ENCODE measurements at places on chromosomes 5 and 9.

GRCh38 chr5:147788023-147788422, 5.5 kb upstream of the JAKMIP2 start:
- DNase-seq: no peak

DNA sequence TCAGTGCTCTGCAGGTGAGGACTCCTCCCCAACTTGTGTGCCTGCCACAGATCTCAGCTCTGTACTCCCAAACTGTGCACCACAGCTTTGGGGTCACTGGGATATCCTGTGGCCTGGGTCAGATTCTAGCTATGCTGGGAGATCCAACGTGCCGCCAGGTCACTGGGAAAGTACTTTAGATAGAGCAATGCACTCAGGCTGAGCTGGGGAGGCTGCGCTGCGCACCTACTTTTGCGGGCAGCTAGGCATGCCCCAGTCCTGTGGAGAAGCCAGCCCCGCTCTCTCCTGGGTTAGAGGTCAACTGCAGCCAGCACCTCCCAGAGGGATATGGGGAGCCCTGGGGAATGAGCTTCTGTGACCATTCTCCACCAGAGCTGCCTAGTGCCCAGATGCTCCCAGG, 552.1 kb upstream of the CDH9 start:
- no peak for DNase-seq

- DNase-seq: no peak
Measured at GRCh38 chr9:119736491-119737454, 367.5 kb upstream of the BRINP1 start.

GRCh38 chr5:86748538-86749105, 130.9 kb downstream of the COX7C start:
- no peak for DNase-seq

DNA sequence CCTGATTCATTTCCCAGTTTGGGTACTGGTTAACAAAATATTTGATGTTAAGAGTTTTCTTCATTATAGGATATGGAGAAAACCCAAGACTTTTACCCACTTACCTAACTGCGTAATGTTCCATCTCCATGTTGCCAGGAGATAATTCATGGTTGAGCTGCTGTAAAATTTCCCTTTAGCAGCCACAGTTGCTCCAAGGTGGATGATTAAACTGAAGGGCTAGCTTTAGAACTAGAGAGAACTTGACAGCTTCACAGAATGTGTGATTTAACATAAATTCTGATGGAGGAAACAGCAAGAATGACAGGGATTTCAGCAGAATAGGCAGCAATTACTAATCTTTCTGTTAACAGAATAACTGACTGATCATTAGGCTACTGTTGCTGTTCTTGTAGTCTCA, 236.1 kb downstream of the MEF2C start:
- no peak for DNase-seq

GRCh38 chr5:66896171-66896570, 300.0 kb downstream of the MAST4 start:
- no peak for DNase-seq

- DNase-seq: no peak
Measured at GRCh38 chr5:149024477-149024876, 38.4 kb downstream of the SH3TC2 start.

DNA sequence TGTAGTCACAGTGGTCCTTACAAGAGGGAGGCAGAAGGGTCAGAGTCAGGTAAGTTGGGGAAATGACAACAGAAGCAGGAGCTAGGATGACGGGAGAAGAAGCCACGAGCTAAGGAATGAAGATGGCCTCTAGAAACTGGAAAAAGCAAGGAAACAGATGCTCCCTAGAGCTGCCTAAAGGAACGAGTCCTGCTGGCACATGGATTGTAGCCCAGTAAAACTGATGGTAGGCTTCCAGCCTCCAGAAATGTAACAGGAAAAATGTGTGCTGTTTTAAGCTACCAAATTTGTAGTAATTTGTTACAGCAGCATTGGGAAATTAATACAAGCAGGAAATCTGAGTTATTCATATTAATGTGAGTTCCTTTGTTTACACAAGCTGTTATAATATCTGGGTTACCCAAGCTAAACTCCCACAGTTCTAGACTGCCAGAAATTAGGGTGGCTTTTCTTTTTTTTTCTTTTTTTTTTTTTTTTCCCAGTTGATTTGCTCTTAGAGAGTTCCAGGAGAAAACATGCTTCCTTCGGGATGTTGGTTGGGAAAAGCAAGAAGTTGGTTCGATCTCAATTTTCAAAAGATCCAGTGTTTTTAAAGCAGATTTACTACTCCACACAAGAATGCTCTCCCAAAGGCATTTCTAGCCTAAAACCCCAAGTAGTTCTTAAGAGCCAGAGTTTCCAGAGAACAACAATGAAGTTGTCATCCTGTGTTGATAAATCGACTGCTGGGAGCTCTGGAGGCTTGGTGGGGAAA, 400.0 kb upstream of the SLC24A2 start:
- no peak for DNase-seq

DNA sequence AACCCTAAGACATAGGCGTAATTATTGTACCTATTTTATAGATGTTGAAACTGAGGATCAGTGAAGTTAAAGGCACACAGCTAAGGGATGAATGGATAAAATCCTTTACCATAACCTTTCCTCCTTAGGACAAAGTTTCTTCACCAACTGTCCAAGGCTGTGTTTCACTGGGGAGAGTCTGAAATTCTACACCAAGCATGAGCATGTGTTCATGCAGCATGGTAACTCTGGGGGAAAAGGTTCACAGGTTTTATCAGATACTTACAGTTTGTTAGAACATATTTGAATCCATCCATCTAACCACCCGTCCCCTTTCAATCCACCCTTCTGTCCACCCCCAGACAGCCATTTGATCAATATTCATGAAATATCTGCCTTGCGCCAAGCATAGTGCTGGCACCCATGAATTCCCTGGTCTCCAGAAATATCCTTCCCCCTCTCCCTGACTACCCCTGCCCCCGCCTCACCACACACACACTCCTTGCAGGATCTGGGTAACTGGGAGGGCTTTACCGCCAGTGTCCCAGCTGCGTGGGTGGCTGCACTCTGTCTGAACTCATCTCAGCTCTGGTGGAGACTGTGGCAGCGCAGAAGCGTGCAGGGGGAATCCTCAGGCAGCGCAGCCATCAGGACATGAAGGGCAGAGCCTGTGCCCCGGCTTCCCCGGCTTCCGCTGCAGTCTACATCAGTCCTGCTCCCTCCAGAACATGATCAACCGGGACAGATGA, 6.3 kb upstream of the KCNIP1 start:
- DNase-seq: no peak

GRCh38 chr5:144207875-144208444, 37.3 kb downstream of the KCTD16 start:
- no peak for DNase-seq

DNA sequence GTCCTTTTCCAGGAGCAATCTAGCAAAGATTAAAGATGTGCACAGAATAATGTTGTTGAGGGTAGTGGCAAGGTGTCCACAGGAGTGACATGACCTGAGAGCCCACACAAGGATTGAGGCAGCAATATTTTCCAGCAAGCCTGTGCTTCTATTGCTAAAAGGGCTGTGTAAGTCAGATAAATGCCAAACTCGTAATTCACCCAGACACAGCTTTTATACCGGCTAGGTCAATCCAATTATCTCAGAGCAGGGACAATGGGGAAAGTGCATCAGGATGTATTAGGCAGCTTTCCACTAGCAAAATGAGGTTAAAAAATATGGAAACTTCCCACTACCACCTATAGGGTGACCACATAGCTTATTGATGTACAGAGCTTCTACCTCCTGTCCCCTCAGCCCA, 34.8 kb upstream of the RAB3C start:
- DNase-seq: no peak

DNA sequence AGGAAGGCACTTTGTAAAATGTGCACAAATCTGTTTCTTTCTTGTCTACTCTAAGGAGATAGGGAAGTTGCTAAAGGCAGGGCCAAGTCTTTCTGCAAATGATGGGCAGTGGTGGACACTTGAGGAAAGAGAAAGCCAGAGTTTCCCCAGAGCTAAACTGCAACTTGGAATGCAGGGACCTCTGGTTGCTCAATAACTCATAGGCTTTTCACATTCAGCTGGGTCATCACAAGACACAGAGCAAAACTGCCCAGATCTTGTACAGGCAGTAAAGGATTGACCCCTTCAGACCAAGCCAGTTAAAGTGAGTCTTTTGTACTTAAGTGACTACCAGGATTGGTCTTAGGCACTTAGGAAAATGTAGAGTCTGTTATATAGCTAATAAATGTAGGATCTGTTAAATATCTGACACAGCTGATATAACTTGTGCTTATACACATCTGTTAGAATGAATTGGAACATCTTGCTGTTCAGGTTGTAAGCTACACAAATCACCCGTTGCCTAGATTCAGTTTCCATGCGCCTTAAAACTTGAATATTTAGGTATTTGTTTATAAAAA, 13.5 kb upstream of the AGXT2 start:
- DNase-seq: no peak

- DNase-seq: no peak
Measured at GRCh38 chr5:149552038-149552494, 827 bp upstream of the CSNK1A1 start.

DNA sequence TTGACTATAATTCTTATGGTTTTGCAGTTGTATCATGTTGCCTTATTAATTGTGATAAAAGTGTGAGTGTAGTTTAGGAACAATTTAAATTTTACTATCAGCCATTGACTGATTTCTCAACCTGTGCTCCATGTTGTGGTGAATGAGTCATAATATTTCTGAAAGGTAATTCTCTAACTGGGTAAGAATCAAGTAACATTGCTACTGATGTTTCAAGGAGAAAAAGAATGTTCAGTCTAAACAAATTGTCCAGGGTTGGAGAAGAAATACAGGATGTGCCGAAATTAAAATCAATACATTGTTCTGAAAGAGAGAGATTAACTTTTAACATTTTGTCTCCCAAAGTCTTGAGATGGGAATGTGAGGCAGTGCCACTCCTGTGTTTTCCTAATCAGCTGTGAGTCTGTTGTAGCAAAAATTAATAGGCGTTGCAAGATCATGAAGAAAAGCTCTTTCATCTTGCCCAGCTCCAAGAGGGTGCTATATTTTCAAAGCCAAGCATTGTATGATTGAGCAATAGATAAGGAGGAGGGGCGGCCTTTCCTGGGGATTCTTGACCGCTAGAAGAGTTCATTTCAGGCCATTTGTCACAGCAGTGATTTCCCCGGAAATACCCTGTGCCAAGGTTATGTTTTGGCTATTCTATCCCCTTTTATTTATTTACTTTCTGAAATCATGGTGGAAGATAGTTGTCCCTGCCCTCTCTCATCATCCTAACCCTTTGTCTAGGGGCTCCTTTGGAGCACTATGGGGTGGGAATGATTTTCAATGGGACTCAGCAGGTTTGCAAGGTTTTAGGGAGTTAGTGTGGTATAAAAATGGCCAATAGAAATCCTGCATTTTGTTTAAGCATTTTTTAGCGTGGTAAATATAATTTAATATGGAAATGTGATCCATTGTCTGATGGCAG, 151.6 kb downstream of the FOCAD start:
- no peak for DNase-seq

GRCh38 chr5:145236127-145236526, 599.0 kb downstream of the PRELID2 start:
- no peak for DNase-seq

DNA sequence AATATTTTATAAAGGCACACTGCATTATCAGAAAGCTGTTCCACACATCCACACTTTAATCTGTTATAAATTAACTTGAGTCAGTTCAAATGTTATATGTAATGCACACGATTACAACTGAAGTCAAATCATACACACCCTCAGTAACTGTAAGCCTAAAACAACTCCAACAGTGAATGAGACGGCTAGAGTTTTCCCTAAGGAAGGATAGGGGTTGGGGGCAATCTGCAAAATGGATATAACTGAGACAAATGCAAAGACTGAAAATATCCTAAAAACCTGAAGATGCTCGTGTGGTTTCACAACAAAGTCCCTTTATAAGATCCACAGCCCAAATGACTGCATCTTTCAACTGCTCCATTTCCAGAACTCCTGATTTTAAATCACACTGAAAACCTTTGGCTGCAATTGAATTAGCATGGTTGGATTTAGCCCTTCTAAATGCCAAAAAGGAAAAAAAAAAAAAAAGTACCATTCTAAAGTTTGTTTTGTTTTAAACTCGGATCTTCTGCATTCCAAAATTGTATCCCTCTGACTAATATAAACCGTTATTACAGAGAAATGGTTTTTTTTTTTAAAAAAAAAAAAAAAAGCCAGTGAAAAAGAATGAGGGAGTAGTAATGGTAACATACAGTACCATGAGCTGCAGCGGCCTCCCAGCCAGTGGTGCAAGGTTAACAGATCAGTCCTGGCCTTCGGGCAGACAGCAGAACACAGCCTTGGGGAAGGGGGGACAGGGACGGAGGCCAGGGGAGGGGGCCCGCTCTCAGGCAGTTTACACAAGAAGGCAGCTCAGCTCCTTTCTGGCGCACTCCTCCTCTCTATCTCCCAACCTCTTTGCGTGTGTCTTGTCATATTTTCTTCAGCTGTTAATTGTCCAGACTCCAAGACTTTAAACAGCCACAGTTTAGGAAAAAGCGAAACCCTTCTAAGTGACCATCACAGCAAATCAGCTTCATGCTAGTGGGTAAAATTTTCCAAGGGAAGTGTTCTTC, 166.1 kb downstream of the BNC2 start:
- no peak for DNase-seq

DNA sequence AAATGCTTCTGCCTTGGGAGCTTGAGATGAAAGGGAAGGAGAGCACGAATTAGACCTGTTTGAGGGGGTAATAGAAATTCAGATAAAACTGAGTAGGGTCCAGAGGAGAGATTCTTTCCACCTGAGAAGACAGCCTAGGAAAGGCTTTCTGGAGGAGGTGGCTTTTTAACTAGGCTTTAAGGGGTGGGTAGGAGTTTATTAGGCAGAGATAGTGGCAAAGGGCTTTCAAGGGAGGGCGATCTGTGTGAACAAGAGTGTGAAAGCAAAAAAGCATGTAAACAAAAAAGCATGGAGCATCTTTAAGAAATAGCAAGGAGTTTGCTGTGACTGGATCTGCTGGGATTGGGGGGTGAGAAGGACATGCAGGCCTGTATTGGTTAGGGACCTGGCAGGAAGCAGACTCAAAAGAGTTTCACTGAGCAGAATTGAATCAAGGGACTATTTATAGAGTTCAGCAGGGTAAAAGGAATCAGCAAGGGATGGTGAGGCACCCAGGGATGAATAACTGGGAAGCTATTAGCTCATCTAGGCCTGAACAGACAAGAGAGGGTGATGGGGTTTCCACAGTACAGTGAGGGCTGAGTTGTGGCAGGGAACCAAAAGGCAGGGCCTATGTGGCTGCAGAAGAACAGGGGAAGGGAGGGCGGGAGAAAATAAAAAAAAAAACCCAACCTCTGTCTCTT, 18.8 kb downstream of the SLC1A1 start:
- DNase-seq: no peak

DNA sequence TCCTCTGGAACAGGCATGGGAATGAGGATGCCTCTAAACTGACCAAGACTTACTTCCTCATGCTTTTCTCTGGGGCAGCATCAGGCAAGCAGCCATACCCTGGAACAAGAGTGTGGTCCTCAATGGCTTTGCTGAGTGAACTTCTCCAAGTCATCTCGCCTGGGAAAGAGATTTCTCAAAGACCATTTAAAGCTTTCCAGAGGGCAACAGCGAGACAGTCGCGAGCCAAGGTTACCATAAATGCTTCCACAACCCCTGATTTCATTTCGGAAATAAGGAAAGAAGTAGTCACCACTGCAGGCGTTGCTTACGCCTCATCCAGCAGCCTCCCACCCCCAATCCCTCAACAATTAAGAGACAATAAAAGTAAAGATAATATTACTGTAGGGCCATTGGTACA, 1.1 kb upstream of the SNCAIP start:
- DNase-seq: no peak

- no peak for DNase-seq
Measured at GRCh38 chr9:35274993-35275392, 113.2 kb downstream of the UNC13B start.
